ENCODE measurements at places on chromosomes 4 and X.

DNA sequence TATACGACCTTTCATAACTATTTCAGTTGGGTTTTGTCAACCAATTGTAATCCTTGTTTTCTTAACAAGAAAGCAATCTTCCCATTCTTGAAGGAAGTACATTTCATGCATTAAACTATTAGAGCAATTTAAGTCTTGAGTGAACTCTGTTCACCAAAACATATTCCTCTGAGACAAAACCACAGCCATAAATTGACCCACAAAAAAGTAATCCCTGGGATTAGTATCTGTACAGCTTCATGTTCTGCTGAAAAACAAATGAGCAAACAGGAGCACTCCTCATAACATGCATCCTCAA, 207.0 kb upstream of the PDE5A start:
- no peak for DNase-seq

- no peak for DNase-seq
Measured at GRCh38 chr4:3206439-3207100, 42.4 kb upstream of the MSANTD1 start.

DNA sequence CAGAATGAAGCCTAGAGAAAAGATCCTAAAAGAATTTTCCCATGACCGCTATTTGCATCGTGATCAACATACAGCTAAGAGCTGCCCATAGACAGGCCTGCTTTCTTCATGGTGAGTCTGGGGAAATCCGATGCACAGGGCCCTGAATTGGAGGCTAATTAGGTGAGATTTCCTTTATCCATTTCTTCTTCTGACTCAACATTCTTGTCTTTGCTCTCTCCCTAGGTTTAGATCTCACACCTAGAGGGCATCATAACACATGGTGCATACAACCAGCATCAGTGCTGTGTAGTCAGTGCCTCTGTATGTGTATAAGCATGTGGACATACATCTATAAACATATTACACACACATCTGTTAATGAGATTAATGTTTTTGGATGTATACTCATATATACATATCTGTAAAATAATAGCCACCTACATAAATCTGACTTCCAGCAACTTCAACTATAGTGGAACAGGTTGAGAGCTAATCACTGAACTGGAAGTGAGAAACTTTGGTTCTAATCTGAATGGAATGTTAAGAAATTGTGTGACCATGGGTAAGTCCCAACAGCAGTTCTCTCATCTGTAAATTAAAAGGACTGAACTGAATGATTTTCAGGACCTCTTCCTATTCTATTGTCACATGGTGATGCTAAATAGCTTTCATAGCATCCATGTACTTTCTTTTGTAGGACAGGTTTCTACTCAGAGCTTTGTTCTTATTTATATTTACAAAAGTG, 17.5 kb downstream of the GATB start:
- DNase-seq = no peak

GRCh38 chrX:17581641-17582040, 155.7 kb upstream of the SCML1 start:
- DNase-seq = no peak

DNA sequence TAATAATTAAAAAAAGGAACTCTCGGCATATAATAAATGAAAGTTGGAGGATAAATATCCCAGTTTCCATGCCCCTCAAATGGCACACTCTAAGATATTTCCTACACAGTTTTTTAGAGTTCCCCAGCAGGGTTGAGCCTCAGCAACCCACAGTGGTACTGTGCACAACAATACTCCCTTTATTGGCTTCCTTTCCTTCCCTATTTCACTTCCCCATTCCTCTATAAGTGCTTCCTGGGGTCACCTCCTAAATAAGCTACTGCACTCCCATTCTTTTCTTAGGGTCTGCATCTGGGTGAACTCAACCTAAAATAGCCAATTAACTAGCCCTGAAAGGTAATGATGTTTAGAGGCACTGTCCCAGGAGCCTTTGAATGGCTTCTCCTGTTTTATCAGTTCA, 76.4 kb upstream of the NHS start:
- DNase-seq = no peak

DNA sequence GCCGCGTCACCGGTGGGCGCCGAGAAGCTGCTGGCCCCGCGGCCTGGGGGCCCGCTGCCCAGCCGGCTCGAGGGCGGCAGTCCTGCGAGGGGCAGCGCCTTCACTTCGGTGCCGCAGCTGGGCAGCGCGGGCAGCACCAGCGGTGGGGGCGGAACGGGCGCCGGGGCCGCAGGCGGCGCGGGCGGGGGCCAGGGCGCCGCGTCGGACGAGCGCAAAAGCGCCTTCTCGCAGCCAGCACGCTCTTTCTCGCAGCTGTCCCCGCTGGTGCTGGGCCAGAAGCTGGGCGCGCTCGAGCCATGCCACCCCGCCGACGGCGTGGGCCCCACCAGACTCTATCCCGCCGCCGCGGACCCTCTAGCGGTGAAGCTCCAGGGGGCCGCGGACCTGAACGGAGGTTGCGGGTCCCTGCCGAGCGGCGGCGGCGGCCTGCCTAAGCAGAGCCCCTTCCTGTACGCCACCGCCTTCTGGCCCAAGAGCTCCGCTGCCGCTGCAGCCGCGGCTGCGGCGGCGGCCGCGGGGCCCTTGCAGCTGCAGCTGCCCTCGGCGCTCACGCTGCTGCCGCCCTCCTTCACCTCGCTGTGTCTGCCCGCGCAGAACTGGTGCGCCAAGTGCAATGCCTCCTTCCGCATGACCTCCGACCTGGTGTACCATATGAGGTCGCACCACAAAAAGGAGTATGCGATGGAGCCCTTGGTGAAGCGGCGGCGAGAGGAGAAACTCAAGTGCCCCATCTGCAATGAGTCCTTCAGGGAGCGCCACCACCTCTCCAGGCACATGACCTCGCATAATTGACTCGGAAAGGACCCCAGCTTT, 5.6 kb downstream of the PRDM8 start:
- peak; percentile 67 for DNase-seq

- no peak for DNase-seq
Measured at GRCh38 chrX:69262036-69262936, 97.0 kb upstream of the PJA1 start.

- no peak for DNase-seq
Measured at GRCh38 chr4:55458611-55459010, 62.9 kb downstream of the TMEM165 start.

- no peak for DNase-seq
Measured at GRCh38 chrX:68396953-68397352, 36.3 kb downstream of the OPHN1 start.

GRCh38 chr4:164383358-164384220, 370.3 kb upstream of the SMIM31 start:
- peak; percentile 81 for DNase-seq

GRCh38 chr4:150366487-150366999, 215.4 kb upstream of the MAB21L2 start:
- DNase-seq = peak; percentile 72

DNA sequence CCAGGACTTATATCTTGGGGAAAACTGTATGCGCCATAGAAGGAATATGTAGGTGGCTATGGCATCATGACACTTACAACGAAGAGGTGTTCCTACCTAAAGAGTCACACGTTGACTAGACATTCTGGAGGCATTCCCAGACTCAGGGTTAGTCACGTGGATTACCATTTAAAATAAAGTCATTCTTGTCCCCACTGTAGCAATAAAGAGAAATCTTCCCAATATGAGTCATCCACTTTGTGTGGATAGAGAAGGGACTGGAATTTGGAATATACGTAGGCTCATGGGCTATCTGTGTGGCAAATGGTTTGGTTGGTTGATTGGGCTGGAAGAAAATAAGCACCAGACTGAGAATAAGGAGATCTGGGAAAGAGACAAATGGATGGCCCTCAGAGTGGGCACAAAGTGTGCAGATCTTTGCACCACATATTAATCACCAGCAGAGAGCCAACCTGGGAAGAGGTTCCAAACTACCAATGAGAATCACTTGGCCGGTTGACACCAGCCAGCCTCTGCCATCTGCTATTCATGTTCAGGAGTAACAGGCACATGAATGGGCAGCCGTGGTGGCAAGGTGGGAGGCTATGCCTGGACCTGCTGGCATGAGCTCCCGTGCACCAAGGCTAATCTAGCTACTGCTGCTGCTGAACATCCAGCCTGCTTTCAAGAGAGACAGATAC, 41.0 kb downstream of the MTNR1A start:
- DNase-seq = no peak

DNA sequence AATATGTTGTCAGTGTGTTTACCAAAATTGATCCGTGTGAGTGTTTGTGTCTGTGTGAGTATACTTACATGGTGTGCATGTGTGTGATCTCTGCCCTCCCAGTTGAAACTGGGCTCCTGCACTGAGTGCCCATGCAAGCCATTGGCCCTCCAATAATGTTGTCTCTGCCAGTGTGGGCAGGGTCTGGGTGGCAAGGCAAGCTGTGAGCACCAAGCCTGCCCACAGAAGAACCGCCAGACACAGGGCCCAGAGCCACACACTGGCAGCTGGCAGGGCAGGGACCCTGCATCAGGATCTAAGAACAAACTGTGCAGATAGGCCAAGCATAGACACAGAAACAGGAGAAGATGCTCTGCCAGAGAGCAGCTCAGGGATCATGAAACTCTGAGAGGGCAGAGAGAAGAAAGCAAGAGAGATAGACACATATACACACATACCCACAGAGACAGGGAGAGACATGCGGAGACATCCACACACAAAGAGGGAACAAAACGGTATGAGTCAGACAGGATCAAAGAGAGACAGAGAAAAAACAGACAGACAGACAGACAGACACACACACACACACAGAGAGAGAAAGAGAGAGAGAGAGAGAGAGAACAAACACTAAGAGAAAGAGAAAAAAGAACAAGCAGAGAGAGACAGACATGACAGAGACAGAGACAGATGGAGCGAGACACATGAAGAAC, 555.0 kb downstream of the MID1IP1 start:
- DNase-seq = no peak

All from ecto neural progenitor cell (in vitro differentiated cells).